Occipital lobe (tissue), 3 donors: ENCODE measurements at places on chromosomes 7 and 10. TPM values are rescaled to one million over a fixed set of nuclear protein-coding genes. Genes with fewer than 3 reads are reported as not detected.

The CALHM3 gene
- not detected for total RNA-seq

The ABCB1 gene
- 14.7 TPM for total RNA-seq

The GRM3 gene
- total RNA-seq, result 179 TPM

The IGFBP3 gene
- 4.2 TPM for total RNA-seq

The FAM25C gene
- not detected for total RNA-seq

The DENND2A gene
- total RNA-seq, result 16.4 TPM

The GIMAP1 gene
- 0.94 TPM for total RNA-seq

The NAT16 gene
- total RNA-seq, result 1.2 TPM

GRCh38 chr7:139041378-139042085, 5.7 kb upstream of the ZC3HAV1L start:
- no peak for DNase-seq

DNA sequence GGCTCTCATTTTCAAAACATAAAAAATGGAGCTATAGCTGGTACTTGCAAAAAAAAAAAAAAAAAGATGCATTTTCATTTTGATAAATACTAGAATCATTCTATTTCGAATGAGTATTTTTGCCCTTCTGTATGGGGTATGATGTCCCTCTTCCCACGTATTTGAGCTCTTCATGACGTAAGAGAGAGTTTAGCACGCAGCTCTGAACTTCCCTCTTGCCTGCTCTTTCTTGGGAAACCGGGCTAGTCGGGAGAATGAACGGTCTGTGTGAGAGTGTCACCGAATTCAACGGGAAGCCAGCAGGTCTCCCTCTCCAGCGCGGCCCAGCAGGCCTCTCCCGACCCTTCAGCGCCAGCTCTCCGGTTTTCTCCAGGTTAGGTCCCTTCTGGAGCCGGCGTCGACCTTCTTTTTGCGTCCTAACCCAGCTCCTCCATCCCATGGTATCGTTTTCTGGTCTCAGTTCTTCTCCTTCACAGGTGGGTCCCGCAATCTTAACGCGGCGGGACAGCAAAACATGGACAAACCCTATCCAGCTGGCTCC, 159.2 kb upstream of the PITRM1 start:
- DNase-seq, result no peak

GRCh38 chr10:130337696-130338635, 201.8 kb downstream of the GLRX3 start:
- DNase-seq, result no peak

GRCh38 chr7:1667566-1668395, 2.3 kb upstream of the ELFN1 start:
- no peak for DNase-seq

- no peak for DNase-seq
Measured at GRCh38 chr10:128877936-128878335, 589.1 kb upstream of the MGMT start.

GRCh38 chr7:127844165-127844564, 187.1 kb downstream of the LRRC4 start:
- DNase-seq, result no peak

DNA sequence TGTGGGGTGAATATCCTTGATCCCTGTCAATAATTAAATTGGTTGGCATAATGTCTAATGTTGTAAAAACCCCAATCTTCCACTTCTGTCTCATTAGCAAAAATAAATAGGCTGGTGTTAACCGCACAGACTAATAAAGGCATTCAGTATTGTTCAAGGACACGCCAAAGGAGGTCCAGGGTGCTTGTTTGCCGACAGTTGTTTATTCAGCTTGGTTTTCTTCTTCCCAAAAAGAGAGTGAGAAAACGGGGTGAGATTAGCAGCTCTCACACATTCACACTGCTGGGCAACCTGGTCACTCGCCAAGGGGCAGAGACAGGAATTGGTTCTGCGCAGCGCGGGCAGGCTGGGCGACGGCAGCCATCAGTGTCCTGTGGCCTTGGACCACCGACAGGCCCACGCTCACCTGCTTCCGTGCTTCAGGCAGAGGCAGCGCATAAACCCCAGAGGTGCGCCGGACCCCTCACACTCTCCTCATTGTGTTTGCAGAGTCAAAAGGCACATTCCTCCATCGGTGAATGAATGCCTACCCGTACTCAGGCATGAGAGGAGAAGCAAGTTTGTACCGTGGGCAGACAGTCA, 26.2 kb upstream of the LMBR1 start:
- no peak for DNase-seq

DNA sequence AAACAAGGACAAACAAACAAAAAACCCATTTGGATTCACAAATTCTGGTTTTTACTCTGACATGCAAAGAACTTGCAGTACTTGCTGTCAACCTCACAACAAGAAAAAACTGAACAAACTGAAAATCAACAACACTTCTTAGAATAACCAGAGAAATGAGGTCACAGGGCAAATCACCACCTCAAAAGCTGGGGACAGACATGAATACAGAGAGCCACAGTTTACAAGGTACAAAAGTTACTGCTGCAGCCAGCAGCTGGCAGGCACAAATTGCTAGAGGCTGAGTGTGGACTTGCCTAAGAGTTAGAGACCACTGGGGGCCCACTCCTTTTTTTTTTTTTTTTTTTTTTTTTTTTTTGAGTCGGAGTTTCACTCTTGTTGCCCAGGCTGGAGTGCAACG, 15.0 kb upstream of the RNF32 start:
- DNase-seq, result no peak

- DNase-seq, result no peak
Measured at GRCh38 chr10:110388687-110389052, 84.0 kb upstream of the SMNDC1 start.

DNA sequence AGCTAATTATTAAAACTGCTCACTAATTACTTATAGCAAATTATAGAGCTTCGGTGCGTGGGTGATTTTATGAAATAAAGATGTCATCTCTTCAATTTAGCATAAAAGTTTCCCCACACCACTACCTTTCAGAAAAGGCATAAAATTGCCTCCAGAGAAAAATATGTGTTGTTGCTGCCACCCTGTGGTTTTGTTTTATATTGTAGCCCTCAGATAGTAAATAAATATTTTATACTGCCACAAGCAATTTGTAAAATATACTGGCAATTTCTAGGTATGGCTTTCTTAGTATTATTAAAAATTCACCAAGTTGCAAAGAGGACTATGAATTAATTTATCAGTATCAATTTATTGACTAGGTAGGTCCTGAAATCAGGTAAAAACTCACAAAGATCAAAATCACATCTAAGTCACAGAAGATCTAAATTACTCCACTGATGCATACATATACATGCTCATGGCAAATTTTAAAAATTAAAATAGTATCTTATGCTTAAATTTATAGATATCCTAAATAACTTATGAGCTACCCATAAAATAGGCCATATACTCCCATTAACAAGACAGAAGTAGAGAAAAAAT, 26.5 kb downstream of the ASNS start:
- DNase-seq, result no peak

DNA sequence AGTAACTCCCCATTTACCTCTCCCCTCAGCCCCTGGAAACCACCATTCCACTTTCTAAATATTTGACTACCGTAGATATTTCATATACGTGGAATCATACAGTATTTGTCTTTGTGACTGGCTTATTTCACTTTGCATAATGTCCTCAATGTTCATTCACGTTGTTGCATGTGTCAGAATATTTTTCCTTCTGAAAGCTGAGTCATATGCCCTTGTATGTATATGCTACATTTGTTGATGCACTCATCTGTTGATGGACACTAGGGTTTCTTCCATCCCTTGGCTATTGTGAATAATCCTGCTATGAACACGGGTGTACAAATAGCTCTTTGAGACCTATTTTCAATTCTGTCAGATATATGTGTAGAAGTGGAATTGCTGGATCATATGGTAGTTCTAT, 25.8 kb upstream of the TSPAN13 start:
- DNase-seq, result no peak

DNA sequence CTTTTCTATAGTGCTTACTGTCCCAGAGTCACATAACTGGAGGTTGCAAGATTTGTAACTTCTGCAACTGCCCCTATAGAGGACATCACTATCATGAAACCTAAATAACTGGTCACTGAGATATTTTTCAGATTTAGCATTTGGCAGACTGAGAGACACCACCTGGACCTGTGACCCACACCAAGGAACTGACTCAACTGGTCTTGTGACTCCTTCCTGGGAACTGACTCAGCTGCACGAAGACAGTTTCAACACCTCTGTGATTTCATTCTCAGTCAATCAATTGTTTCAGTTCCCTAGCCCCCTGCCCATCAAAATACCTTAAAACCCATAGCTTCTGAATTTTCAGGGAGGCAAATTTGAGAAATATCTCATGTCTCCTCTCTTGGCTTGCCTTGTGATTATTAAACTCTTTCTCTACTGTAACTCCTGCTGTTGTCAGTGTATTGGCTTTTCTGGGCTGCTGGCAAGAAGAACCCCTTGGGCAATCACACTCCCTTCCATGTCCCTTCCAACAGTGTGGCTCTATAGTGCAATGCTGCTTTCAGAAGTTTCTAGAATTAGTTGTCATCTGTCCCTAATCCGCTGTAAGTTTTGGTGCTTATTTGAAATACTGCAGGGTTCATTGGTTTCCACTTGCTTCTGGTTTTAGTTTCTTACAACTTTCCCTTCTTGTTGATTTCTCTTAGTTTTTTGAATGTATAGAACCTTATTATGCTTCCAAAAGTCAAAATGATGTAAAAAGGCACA, 127.8 kb upstream of the ADCY1 start:
- DNase-seq, result no peak

GRCh38 chr10:52525761-52526160, 211.7 kb downstream of the DKK1 start:
- no peak for DNase-seq

GRCh38 chr10:110634527-110635209, 9.5 kb upstream of the RBM20 start:
- DNase-seq, result no peak

GRCh38 chr10:92278996-92279696, 11.7 kb downstream of the CPEB3 start:
- no peak for DNase-seq

- no peak for DNase-seq
Measured at GRCh38 chr7:107386548-107387102, 83.2 kb upstream of the GPR22 start.

- no peak for DNase-seq
Measured at GRCh38 chr10:35456153-35456720, 119.9 kb downstream of the CCNY start.

GRCh38 chr10:95355301-95355700, 64.5 kb upstream of the PDLIM1 start:
- DNase-seq, result no peak
